ENCODE measurements at places on chromosomes 5 and 9.

DNA sequence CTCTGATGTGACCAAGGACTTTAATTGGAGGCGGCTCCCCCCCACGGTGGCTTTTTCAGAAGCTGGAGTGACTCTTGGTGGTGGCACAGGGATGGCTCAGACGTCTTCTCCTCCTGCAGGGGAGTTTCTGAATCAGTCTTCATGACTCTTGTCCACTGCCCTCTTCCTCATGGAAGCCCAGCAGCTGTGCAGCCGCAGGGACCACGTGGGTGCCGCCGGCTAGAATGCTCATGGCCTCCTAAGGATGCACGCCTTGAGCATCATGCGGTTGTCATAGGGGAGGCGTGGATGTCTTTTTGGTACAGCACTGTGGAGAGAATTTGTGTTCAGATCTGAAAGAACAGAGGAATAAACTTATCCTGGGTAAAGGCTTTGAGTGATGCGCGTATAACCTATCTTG, 1.3 kb downstream of the TEX53 start:
- DNase-seq: no peak

GRCh38 chr5:157308836-157309465, 43.0 kb downstream of the CYFIP2 start:
- DNase-seq: peak; percentile 45

DNA sequence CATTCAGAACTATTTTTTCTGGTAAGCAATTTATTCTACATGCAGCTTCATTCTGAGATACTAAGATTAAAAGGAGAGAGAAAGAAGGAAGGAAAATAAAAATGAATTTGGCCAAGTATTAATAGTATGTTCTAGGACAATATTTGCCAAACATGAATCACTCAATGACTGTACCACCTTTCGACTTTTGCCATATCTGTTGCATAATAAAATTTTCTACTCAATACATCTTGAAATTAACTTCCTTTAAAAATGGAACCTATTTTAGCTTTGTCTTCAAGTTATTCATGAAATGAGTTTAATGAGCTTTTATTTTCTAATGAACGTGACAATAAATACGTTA, 111.8 kb downstream of the MARCHF3 start:
- DNase-seq: no peak

DNA sequence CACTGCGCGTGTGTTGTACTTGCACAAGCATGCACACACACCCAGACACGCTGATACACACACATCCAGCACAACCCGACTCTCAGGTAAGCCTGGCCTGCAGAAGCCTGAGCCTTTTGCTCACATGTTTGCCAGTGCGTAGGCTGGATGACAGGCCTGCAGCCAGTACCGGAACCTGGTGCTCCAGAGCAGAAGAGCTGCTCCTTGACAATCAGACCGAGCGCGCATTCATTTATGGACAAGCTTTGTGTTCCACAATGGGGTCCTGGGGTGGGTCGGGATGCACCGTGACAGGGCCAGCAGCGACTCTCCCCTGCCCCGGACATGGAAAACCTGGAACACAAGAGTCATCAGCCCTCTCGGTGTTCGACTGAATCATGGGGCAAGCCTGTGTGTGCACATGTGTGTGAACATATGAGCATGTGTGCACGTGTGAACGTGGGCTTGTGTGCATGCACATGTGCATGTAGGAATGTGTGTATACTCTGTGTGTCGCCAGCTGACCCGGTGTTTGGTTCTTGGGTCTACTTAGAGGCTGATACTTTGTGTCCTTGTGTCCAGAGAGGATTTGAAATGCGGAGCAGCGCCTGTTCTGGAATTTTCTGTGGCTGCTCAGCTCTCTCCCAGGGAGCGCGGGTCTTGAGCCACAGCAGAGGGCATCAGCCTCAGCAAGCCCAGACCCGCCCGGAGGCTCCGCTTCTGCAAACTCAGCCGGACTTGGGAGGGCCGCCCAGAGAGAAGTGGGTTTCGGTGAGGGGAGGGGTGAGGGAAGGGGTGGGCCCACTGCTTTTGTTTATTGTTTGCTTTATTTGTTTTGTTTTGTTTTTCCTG, 32.2 kb downstream of the IRX4 start:
- DNase-seq: no peak

- no peak for DNase-seq
Observed at GRCh38 chr5:142474431-142475094, 149.7 kb upstream of the SPRY4 start.

DNA sequence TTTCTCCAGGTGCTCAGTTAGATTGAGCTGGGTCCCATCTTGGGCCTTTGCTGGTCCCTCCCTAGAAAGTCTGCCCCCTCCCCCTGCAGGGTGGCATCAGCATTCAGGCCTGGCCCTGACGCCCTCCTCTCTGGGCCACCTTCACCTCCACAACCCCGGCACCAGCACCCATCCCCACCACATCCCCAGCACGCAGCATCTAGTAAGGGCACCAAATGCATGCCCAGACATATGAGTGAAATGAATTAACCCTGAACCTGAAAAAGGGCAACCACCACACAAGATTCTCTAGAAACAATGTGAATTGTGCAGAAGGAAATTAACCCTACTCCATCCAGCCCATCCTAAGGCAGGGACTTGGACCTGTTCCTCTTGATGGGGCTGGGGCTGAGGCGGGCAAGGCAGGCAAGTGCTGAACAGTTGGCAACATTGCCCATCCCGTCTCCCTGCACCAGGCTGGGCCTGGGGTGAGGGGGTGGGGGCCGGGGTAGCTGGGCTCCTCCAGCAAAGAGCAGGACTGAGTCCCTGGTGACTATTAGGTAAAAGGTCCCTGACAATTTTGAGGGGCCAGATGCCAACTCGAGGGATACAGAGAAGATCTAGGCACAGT, 125.9 kb downstream of the KCNIP1 start:
- no peak for DNase-seq

DNA sequence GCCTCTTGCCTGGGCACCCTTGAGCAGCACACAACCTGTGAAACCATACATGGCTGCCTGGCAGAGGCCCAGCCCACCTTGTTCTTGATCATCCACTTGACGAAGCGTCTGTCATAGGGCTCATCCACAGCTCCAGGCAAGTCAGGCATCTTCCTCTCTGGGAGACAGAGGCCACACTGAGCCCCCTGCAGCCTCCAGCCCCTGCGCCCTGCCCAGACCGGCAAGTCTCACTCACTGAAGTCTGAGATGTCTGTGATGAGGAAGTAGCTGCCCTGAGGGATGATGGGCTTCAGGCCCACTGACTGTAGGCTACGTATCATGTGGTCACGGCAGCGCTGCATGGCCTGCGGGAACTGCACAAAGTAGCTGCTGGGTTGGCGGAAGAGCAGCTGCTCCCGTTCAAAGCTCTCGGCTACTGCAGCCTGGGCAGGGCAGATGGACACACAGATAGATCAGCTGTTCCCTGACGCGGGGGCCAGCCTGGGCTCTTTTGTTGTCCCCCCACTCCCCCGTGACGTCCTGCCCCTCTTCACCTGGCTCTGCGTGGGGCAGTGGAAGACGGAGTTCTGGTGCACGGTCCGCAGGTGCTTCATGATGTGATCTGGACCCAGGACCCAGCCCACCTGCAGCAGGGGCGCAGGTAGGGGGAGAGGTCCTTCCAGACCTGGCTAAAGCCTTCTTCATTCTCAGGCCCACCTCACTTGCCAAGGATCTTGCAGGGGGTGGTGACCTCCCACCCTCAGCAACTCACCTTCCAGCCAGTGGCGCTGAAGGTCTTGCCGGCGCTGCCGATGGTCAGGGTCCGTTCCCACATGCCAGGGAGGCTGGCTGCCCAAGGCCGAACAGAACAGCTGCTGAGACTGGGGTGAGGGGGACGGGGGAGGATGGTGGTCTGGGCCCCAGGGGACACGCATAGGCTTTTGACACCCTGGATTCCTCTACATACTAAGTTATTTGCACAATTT, 5.9 kb upstream of the SPOUT1 start:
- DNase-seq: no peak

GRCh38 chr9:97386733-97387503, 25.0 kb upstream of the TDRD7 start:
- peak; percentile 64 for DNase-seq

GRCh38 chr5:149271716-149272563, at the start of gene AFAP1L1:
Gene AFAP1L1, plus strand, starts transcription at chr5:149271859. Its CDS starts 110 bp downstream, at chr5:149271969.
- no peak for DNase-seq

DNA sequence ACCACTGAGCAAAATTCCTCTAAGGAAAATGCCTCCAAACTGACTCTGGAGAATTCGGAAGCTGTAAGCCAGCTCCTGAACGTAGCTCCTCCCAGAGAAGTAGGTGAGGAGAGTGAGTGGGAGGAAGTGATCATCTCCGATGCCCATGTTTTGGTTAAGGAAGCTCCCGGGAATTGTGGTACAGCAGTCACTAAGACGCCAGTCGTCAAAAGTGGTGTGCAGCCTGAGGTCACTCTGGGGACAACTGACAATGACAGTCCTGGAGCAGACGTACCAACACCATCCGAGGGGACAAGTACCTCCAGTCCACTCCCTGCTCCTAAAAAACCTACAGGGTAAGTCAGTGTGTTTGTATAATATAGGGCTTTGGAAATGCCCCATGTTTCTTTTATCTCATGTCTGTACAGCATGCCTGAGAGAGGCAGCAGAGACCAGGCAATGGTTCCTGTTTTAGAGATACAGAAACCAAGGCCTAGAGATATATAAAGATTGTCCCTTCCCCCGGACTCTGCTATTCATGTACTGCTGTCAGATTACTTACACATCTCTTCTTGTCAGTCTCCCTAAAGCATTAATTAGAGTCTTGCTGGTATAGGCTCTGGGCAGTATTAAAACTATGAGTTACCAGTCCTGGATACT, 23.9 kb downstream of the HMGXB3 start:
- no peak for DNase-seq

- no peak for DNase-seq
Observed at GRCh38 chr9:81829195-81829882, 98.9 kb upstream of the SPATA31D4 start.

- DNase-seq: no peak
Observed at GRCh38 chr9:86308687-86309086, 26.3 kb upstream of the ISCA1 start.

Data from activated CD4-positive, alpha-beta T cell treated with anti-CD3 and anti-CD28 coated beads, Interleukin-2, amount 50 U/mL, for 1 hour (primary cell).